ENCODE measurements at places on chromosomes 13 and 19.
A peak's percentile ranks its signal among the peaks of the same experiment; 100 is the strongest.

DNA sequence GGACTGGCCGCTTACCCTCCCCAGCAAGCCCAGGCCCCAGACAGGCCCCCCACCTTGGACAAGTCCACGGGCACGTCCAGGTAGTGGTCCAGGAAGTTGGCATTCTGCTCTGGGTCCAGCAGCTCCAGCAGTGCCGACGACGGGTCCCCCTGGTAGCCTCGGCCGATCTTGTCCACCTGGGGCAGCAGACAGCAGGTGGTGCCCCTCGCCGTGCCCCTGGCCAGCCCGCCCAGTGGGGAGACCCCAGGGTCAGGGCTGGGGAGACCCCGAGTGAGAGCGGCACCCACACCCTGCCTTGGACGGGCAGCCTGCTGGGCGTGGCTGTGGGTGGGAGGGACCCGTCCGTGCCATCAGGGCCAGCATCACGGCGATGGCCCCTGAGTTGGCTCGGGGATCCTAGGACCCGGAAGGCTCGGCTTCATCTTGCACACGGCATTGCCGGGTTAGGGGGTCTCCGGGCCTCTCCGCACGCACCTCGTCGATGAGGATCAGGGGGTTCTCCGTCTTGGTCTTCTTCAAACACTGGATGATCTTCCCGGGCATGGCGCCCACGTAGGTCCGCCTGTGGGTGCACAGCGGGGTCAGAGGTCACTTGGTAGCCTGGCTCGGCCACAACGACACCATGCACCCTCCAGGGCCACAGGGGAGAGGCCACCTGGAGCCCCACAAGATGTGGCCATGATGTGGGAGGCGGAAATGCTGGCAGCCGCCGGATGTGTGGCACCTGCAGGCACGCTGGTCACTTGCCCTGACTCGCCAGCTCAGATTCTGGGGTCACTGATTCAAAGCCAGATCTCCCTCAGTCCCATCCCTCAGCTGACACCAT lies 6.3 kb downstream of the RPL36 start:
- no peak for DNase-seq

GRCh38 chr13:51057906-51058305 lies 53.2 kb downstream of the C13orf42 start:
- DNase-seq = no peak

DNA sequence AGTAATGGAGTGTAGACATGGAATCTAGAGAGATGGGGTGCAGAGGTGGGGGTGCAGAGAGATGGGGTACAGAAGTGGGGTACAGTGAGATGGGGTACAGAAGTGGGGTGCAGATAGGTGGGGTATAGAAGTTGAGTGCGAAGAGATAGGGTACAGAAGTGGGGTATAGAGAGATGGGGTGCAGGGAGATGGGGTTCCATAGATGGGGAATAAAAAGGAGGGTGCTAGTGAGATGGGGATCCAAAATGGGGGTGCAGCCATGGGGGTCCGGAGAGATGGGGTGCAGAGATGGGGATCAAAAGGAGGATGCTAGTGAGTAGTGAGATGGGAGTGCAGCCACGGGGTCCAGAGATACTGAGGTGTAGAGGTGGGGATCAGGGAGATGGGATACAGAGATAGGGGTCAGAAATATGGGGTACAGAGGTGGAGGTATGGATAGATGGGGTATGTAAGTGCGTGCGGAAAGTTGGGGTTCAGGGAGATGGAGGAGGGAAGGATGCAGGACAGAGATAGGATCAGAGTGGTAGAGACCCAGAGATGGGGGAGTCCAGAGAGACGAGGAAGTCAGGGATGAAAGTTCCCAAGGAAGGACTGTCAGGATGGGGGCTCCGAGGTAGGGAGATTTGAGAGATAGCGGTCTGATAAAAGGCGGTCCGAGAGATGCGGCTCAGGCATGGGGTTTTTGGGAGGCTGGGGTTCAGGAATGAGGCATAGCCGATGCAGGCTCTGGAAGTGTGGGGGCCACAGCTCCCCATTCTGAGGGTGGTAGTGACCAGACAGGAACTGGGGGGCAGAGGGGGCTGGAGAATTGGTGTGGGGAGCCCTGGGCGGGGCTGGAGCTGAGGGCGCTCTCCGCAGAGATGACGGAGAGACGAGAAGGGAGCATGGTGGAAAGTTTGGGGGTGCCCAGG lies 3.4 kb downstream of the PALM3 start:
- DNase-seq = no peak

DNA sequence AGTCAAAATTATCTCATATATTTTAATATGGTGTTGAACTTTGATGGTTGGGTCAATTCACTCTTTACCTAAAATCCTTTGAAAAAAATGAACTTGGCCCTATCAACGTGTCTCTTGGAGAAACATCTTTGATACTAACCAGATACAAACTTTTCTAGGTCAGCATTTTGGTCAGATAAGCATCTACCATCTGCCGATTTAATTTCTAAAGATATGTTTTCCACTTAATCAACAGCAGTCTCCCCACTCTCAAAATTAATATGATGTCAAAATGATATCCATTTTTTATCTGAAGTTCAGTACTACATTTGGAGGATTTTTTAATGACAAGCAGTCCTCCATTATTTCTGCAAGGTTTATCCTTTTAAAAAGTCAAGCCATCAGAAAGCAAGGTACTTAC lies 288.8 kb downstream of the DIAPH3 start:
- DNase-seq = no peak

- no peak for DNase-seq
Measured at GRCh38 chr19:47489072-47489914, 5.3 kb upstream of the KPTN start.

DNA sequence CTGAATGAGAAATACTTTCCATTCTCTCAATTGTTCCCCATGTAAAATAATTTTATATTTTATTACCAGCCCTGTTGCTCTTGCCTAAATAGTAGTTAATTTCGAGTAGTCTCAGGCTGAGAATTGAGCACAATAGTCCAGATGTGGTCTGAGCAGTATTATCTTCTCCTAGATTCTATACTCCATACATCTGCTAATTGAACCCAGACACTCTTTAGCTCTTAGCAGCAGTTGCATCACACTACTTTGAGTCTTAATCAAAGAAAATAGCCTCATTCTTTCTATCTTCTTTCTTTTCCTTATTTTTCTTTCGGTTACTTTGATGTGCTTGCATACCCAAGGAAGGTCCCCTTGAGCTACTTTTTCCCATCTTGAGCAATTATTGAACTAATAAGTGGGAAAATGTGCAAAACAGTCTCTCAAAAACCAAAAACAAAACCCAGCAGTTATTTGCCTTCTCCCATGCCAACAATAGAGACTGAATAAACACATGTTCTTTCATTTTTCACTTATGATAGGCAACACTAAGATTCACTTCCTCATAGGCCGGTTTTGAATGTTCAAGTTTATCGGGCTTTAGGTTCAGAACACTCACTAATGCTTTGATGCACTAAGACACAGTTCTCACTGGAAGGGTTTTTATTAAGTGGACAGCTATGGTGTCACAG lies 204.5 kb downstream of the POU4F1 start:
- no peak for DNase-seq

DNA sequence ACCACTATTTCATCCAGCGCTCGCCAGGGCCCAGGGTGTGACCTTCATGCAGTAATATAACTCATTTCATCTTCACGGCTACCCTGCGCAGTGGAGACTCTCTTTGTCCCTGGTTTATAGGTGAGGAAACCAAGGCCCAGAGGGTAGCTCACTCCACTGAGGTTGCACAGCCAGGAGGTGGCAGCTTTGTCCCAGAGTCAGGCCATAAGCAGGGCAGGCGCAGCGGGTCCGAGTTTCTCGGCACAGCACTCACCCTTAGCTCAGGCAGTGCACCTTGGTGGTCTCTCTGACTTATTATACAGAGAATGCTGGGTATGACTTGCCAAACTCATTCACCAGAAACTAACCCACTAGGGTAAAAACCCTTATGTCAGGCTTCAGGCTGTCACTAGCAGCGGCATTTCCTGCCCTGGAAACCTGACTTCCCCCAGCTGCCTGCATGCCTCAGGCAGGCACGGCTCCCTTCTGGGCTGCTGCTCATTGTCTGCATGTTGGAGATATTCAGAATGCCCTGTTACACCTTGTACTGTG lies 24.5 kb downstream of the PPP5C start:
- no peak for DNase-seq

GRCh38 chr19:11426656-11427055 lies 7.5 kb upstream of the RGL3 start:
- no peak for DNase-seq

DNA sequence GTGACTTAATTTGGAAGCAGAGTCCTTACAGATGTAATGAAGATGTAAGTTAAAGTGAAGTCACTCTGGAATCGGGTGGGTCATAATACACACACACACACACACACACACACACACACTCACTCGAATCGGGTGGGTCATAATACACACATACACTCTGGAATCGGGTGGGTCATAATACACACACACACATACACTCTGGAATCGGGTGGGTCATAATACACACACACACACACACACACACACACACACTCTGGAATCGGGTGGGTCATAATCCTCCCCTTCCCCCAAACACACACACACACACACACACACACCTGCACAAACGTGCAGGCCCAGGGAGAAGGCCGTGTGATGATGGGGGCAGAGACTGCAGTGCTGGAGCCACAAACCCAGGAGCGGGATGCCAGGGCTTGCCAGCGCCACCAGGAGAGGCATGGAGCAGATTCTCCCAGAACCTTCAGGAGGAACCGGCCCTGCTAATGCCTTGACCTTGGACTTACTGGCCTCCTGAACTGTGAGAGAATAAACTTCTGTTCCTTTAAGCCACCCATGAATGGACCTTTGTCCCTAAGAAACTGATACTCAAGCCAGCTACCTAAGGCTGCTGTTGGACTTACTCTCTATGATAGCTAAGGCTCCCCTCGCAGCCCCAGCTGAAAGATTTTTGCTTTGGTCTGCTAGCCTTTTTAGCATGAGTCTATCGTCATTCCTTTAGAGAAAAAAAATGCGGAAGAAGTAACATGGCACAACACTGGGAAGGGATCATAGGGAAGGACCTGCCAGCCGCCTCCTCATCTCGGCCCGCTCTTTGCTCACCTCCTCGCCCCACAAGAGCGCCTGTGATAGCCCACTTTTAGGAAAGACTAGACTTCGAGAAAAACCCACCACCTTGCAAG lies 136.2 kb upstream of the RNF113B start:
- DNase-seq = no peak

GRCh38 chr13:109412283-109412901 lies 374.0 kb downstream of the IRS2 start:
- peak; percentile 67 for DNase-seq

GRCh38 chr19:1356508-1356865 lies 27.2 kb upstream of the NDUFS7 start:
- DNase-seq = no peak

GRCh38 chr19:33064792-33065550 lies at the start of gene RHPN2:
RHPN2 (minus strand) TSS chr19:33064888; CDS start chr19:33064852, 36 bp downstream.
- peak; percentile 57 for DNase-seq

DNA sequence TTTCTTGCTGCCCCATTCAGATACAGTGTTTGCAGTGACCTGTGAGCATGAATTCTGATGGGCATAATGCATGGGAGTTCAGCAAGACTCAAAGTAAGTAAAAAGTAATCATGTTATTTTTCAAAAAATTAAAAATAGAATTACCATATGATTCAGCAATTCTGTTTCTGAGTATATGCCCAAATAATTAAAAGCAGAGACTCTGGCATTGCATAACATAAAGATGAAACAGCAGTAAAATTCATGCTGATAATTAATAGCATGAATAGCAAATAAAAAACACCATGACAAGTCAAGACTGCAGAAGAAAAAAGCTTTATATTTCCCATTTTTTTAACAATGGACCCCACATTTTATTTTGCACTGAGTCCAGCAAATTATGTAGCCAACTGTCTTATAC lies 21.3 kb downstream of the RNF6 start:
- no peak for DNase-seq

DNA sequence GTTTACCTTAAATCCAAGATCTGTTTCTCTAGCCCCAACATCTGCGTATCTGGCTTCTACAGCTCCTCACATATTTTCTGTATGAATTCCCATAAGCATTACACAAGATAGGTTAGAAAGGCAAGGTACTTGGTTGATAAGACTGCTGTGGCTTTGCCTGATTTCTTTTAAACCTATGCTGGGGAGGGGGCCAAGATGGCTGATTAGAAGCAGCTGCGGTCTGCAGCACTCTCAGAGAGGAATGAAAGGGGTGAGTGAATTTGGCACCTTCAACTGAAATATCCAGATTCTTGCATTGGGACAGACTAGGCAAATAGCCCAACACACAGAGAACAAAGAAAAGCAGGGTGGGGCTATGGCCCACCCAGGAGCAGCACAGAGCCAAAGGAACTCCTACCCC lies 12.2 kb upstream of the DLEU7 start:
- no peak for DNase-seq

DNA sequence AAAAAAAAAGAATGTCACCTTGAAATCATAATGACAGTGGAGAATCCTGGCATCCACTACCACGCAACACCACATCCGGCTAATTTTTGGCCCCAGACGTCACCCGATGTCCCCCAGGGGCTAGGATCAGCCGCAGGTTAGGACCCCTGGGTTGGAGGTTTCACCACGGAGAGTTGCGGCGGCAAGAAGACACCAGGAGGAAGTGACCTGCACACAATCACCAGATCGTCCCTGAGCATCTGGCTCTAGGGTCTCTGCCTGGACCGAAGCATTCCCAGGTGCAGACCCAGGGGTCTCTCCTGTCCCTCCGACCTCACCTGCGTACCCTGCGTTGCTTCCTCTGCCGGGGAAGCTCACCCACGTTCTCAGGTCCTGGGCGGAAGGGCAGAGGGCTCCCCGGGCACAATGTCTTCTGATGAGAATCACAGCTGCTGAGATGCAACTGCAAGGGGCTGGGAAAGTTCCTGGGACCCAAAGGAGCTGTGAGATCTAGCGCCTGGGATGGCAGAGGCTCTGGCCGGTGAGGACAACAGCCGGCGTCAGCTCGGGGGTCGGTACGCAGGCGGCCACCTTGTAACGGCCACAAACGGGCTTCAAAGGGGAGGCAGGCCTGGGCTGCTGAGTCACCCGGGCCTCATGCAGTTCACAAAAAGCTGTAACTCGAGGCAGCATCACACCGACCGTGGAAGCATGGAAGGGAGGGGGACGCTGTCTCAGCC lies 111.2 kb downstream of the GADD45B start:
- DNase-seq = no peak

All from NCI-H2081 (cell line).